Upper lobe of left lung (tissue), 6 donors: ENCODE measurements at places on chromosomes 1 and 21. TPM values are rescaled to one million over a fixed set of nuclear protein-coding genes. Genes with fewer than 3 reads are reported as not detected.

Gene WARS2
- 6.3 TPM for total RNA-seq

Gene HSD11B1
- 3.1 TPM for total RNA-seq

GRCh38 chr1:18752409-18752808, 107.1 kb downstream of the TAS1R2 start:
- H3K27ac ChIP-seq: no peak overlapping the region
- H3K36me3 ChIP-seq: no peaks in the 10 kb centered on the region
- H3K4me3 ChIP-seq: no peak overlapping the region
- no peaks in the 10 kb centered on the region for H3K27me3 ChIP-seq
- H3K4me1 ChIP-seq: no peaks in the 10 kb centered on the region
- DNase-seq: no peak

DNA sequence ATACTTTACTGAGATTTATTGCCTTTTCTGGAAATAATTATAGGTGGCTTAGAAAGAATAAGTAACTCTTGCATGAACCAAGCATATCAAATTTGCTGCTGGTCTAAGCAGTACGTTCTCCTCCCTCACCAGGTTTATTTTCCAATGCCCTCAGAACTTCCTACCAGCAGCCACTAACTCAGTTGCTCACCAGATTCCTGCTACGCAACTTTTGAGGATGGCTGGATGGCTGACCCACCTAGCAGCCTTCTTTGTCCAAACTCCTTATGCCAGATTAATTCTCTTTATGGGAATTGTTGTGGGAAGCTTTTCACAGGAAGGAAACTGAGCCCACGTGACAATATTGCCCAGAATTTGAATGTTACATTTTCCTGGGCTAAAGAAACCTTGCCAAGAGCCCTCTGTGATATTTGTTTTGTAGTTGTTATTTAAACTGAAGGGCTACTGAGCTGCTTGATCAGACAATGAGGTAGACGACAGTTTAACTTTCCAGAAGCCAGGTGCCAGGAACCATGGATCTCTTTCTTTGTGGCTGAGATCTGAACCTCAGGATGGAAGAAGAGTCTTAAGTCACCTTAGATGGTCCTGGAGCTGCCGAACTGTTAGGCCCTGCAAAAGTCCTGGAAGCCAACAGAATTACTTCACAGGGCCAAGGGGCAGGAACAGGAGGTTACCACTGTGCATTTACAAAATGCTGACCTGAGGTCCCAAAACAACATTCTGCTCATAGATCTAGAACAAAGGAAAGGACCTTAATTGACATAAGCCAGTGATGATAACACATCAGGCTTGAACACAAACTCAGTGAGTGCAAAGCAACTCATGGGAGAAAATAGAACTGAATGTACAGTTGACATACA, 85.5 kb upstream of the ATP1A1 start:
- H3K36me3 ChIP-seq: no peaks in the 10 kb centered on the region
- H3K4me3 ChIP-seq: no peak overlapping the region
- peaks cover 11% of the 10 kb centered on the region for H3K4me1 ChIP-seq
- no peak overlapping the region for H3K27ac ChIP-seq
- no peak for DNase-seq
- no peaks in the 10 kb centered on the region for H3K27me3 ChIP-seq
